ENCODE measurements at places on chromosomes 5 and 9.

GRCh38 chr9:73583576-73583975 lies 431.9 kb downstream of the ANXA1 start:
- DNase-seq, result peak; percentile 6

GRCh38 chr5:84378961-84379360 lies 5.7 kb downstream of the EDIL3 start:
- peak; percentile 4 for DNase-seq

GRCh38 chr5:93635991-93636390 lies 53.0 kb downstream of the NR2F1 start:
- no peak for DNase-seq

DNA sequence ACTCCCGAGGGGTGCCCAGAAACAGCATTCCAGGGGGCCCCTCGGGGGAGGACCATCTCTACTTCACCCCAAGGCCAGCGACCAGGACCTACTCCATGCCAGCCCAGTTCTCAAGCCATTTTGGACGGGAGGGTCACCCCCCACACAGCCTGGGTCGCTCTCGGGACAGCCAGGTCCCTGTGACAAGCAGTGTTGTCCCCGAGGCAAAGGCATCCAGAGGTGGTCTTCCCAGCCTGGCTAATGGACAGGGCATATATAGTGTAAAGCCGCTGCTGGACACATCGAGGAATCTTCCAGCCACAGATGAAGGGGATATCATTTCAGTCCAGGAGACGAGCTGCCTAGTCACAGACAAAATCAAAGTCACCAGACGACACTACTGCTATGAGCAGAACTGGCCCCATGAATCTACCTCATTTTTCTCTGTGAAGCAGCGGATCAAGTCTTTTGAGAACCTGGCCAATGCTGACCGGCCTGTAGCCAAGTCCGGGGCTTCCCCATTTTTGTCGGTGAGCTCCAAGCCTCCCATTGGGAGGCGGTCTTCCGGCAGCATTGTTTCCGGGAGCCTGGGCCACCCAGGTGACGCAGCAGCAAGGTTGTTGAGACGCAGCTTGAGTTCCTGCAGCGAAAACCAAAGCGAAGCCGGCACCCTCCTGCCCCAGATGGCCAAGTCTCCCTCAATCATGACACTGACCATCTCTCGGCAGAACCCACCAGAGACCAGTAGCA lies 83.9 kb downstream of the GOLPH3 start:
- DNase-seq, result no peak
